ENCODE measurements at places on chromosomes 6 and 20. TPM values are rescaled to one million over a fixed set of nuclear protein-coding genes. Genes with fewer than 3 reads are reported as not detected.
A peak's percentile ranks its signal among the peaks of the same experiment; 100 is the strongest.

Gene SRSF12
- 0.44 TPM for total RNA-seq

Gene HDGFL1
- total RNA-seq, result not detected

Gene MAPK13
- 5.8 TPM for total RNA-seq

DNA sequence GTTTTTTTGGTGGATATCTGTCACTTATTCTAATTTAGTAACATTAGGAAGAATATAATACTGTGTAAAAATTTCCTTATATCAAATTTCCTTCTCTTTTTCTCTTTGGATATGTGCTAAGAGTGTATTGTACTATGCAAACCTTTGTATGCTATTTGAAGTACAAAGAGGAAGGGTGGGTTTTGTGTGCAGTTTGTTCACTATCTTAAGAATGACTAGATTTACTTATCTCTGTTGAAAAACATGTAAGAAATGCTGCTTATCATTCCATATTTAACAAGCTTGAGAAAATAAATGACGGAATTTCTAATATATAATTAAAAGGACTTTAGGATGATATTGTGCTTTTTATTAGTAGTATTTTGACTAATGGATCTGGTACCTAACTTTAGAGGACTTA is 13.1 kb downstream of the CD2AP start:
- DNase-seq, result no peak

DNA sequence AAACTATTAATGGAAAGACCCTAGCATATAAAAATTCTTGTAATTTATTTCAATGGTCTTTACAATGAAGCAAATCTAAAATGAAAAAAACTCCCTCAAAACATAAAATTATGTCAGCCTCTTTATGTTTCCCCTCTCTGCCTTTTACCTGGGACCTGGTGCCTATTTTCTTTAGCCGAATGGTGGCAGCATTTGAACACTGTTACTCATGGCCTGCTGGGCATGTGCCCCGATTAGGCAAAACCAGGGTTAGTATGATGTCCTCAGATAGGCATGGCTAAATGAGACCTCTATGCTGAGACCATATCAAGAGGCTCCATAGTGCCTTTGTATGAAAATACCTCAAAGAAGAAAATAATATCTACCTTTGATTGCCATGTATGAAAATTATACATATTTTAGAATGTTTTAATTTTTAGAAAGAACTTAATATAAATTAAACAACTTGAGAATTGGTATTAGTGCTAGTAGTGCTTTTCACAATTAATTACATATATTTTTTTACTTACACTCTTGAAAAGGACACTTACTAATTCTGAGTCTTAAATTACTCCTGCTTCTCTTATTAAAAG is 22.5 kb upstream of the C6orf58 start:
- DNase-seq, result no peak

DNA sequence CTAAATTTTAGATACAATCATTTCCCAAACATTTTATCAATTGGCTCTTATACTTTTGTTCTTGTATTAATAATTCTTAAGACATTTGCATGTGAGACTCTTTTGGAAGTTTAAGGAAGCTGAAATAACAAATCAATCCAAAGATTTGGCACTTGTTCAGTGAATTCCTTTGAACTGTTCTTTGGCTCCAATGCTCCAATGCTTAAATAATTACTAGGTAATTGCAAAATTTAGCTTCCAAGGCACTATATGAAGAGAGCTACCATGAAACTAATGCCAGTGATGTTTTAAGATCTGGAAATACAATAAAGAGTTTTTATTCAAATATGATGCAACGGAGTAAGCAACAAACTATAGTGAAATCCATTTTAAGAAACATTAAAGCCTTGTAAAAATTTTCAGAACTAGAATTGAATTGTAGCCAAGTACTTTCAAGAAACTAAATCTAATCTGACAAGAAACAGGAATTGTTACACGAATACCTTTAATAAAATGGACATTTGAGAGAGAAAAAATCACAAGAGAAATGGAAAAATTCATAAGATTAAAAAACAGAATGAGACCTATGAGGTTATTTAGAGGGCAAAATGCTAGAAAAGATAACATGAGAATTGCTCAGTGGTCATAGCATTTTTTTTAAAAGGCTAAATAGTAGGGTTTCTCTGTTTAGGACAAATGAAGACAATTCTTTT is 43.6 kb upstream of the SMLR1 start:
- no peak for DNase-seq

DNA sequence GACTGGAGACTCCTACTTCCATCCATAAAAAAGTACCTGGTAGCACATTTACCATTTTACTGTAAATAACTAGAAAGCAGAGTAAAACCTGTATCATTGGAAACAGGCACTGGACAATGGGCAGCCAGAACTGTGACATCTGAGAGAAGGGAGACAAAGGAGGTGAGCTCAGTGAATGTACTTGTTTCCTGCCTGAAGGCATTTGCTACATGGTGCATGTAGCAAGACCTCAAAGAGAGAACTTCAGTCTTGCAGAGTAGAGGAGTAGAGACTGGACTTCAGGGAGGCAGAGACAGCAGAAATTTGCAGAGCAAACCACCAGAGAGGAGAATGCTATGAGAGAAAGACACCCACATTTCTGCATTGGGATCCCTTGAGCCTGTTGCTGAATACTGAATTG is 171.0 kb upstream of the CCN2 start:
- no peak for DNase-seq

DNA sequence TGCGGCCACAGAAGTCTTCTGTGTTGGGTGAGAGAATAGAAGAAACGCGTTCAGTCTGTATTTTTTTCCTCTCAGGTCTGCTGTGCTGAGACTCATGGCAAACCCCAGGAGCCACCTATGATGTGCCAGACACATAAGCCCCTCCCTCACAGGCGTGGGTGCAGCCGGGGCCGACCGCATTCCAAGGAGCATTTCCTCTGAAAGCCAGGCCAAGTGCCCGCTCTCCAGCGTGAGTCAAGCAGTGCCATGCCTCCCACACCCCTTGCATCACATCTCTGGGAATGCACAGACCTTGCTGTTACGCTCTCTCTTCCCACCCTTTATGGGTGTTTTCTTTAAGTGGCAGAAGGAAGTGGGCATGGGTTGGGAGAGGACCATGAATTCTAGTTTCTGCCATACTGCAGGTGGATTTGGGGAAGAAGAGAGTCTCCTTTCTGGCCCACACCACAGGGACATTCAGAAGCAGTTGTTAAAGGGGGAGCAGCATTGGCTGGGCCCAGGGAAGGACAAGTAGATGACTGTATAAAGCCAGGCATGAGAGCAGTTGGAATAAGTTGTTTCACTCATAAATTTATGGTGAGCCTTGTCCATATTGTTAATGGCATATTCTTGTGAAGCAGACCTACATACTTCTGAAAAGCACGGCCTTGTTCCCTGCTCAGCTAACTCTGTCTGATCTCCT is 37.1 kb upstream of the TFAP2A start:
- DNase-seq, result no peak

GRCh38 chr6:31007694-31008093 is 2.6 kb upstream of the MUC22 start:
- DNase-seq, result peak; percentile 4

DNA sequence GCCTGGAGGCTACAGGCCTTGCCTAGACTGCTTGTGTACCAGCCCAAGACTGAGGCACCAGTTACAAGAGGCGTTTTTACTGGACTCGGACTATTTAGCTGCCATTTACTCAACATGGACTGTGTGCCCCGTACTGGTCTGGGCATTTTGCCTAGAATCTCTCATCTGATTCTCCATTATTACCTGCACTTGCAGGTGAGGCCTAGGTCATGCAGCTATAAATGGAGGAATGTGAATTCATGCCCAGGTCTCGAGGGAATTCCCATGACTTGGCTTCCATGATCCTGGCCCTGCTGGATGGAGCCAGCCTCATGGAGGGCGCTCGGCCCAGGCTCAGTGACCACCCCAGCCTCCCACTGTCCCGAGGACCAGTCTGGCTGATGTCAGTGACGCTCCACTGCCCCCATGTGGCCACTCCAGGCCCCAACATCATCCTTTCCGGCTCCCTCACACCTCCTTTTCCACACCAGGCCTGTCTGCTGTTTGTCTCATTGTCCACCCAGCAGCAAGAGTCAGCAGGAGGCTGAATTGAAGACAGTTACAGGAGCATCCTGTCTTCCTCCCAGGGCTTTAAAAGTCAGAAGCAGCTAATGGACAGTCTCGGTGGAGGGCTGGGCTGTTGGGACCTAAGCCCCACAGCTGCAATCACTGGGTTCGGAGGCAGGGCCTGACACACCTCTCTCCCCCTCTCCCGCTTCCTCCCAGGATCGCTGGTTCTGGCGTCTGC is 8.7 kb downstream of the MMP24OS start:
- DNase-seq, result no peak

DNA sequence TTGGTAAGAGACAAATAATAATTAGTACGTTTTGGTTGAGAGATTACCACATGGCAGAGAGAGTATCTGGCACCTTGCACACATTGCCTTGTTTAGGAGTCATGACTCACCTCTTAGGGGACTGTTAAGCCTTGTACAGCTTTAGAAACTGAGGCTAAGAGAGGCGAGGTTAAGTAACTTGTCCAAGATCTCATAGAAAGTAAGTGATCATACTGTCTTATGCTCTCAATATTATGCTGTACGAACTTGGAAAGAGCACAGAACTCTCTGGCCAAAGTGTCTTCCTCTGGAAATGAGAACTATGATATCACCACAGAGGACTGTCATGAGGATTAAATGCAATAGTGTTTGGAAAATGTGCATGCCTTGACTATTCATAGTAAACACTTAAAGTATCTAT is 249.0 kb downstream of the UTRN start:
- no peak for DNase-seq

DNA sequence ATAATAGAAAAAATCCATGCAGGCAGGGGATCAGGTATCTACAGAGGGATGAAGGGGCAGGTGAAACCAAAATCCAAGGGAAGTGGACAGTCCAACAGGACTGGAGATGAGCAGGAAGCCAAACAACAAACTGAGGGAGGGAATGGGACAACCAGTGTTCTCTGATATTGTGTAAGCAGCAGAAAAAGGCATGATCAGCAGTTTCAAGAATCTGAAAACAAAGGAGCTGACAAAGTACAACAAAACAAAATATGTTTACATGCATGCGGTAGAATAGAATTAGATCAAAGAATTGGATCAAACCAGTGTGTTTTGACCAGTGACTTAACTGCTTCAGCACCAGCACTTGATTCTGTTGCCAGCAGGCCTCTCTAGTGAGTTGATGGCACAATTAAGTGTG is 729.7 kb downstream of the RFPL4B start:
- DNase-seq, result no peak

DNA sequence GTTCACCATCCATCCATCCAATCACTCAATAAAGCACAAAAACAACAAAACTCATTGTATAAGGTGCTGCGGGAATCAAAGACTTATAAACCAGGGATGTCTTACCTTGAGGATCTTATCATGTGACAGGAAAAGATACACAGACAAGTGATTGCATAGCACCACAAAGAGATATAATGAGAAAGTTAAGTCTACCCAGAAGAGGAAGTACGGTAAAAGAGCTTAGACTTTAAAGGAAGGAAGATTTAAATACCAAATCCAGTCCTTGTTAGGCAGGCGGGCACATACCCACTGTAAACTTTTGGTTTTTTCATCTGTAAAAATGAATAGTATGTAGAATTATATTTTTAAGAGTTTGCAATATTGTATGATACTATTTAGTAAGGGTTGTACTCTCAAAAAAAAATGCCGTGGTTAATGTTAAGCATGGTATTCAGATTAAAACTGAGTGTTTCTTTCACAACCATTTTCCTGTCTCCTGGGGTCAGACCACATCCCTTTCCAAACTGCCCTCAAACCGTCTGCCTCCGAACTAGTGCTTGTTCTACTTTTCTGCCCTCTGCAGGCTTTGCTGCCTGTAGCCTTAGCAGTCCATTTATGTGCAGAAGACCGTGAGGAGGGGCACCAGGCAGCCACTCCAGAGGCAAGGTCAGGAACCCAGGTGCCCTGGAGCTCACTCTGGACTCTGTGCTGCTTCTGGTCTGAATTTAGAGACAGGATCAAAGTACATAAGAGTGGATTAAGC is 179.5 kb upstream of the SYNDIG1 start:
- DNase-seq, result no peak

- DNase-seq, result no peak
Observed at GRCh38 chr6:31308050-31308844, 36.4 kb upstream of the HLA-C start.

GRCh38 chr6:53767941-53768340 is 26.9 kb upstream of the LRRC1 start:
- no peak for DNase-seq
